Activated CD4-positive, CD25-positive, alpha-beta regulatory T cell treated with anti-CD3 and anti-CD28 coated beads, Interleukin-2, amount 50 U/mL, for 16 hours (primary cell): ENCODE measurements at places on chromosomes 5 and 9.

DNA sequence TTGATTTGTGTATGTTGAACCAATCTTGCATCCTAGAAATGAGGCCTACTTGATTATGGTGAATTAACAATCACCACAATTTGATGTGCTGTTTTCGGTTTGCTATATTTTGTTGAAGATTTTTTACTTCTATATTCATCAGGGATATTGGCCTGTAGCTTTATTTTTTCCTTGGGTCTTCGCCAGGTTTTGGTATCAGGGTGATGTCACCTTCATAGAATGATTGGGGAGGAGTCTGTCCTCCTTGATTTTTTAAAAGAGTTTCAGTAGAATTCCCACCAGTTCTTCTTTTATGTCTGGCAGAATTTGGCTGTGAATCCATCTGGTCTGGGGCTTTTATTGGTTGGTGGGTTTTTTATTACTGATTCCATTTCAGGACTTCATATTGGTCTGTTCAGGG is 115.2 kb downstream of the CPLANE1 start:
- DNase-seq: no peak

DNA sequence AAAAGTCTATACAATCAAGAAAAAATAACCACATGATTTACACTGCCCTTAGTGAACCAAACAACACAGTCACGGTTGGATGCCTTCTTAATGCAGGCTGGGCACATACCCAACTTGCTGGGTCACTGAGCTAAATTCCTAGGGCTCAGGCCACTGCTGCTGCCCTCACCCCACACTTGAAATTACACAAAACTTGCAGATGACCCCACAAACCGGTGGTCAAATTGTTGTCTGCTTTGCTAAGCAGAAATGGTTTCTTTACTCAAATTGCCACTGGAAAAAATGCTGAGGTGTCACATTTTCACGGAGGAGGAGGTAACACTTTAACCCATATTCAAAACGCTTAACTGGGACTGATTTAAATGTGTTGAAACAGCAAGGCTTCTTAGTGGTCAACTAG is 62.4 kb downstream of the HMHB1 start:
- no peak for DNase-seq

DNA sequence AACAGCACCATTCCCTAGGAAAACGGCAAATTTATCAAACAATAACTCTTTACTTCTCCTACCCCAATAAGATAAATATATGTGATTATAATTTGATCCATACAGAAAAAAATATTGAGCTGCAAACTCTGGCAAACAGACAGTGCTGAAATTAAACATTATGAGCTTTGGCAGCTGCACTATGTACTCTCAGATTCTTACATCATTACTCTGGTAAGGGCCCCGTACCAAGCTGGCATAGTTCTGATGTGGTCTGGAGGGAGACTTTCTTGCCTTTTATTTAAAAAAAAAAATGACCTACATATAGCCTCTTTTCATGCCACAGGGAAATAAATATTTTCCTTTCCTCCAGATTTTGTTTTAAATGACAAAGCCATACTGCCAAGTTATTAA is 95.0 kb downstream of the NR6A1 start:
- DNase-seq: no peak

DNA sequence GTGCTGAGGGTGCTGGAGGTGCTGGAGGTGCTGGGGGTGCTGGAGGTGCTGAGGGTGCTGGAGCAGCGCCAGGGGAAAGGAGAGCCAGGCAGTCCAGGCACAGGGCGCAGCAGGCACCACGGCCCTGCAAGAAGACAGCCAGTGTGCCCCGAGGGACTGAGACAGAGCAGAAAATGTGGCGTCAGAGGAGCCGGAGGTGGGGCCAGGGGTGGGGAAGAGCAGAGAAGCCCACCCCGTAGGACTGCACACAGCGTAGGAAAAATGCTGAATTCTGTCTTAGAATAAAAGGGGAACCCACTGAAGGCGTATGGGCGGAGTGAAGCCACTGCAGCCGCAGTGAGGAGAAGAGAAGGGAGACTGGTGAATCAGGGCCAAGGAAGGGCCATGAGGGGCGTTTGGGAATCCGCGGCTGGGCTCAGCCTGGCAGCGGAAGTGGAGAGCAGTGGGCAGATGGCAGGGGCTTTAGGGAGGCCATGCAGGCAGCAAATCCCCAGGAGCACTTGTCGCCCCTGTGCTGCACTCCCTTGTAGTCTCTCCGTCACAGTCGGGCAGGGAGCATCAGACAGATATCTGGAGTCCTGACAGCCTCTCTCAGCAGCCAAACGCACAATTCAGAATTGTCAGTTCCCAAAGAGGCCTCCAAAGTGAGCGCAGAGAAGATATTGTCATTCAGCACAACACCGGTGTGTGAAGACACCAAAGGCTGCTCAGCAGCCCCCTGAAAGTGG is 35.9 kb upstream of the LECT2 start:
- no peak for DNase-seq

GRCh38 chr9:126633881-126634558 is 20.3 kb downstream of the LMX1B start:
- no peak for DNase-seq

GRCh38 chr9:129382281-129383018 is 204.4 kb upstream of the IER5L start:
- DNase-seq: no peak

GRCh38 chr5:115184770-115185169 is 15.1 kb upstream of the TRIM36 start:
- DNase-seq: no peak

DNA sequence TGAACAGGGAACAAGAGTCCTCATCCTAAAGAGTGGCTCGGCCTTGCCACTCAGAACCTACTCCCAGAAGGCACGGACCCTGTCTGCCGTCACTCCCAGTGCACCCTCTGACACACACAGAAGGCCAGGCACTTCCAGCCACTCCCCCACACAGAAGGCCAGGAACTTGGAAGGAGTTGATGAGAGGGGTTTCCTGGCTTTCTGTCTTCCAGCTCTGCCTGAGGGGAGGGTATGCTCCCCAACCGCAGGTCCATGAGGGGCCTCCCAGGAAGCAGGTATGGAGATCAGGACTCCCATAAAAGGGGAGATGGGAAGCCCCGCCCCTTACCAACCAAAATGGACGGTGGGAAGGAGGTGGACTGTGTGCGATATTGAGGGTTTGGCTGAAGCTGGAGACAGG is 247.6 kb upstream of the IRX4 start:
- no peak for DNase-seq

DNA sequence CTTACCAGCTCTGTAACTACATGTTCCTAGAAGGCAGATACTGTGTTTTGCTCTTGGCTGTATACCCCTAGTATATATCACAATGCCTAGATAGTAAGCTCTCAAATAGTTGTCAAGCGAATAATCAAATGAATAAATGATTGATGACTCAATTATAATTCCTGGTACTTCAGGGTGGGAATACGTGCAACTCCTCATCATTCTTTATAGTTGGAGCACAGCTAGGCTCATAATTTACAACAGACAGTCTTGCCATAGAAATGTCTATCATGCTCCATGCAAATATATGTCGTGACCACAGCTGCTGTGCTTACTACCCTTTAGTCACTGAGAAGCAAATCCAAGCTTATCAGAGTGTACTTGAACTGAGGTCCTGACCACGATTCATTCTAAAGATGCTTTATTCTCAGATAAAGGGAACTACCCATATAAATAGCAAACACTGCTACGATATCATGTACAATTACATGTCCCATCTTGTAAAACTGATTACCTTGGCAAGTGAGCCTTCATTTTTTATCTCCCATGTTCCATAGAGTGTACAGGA is 52.1 kb downstream of the STRBP start:
- DNase-seq: no peak

GRCh38 chr9:33166231-33167083 is 679 bp downstream of the B4GALT1 start:
- no peak for DNase-seq

GRCh38 chr5:126965061-126965475 is 65.3 kb downstream of the MARCHF3 start:
- no peak for DNase-seq

DNA sequence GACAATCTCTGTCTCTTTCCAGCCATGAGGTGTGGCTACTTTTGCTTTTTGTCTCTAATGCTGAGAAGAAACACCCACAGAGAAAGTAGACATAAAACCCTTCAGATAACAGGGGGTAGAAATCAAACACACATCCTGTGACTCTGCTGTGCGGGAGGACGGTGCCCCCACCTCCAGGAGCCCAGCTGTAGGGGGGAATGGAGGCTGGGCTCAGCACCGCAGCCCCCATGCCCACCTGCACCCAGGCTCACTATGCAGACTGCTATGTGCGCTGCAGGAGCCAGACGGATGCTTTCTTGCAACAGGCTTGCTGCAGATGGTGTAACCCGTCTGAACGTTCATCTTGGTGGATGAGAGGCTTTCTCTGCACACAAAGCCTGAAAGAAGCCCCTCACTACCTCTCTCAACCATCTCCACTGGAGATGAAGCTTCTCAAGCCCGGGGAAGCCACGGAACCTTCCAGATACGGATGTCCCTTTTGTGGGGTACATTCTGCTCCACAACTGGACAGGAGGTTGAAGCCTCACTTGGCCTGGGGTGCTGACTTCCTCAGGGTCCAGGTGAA is 207.2 kb downstream of the GADD45G start:
- DNase-seq: no peak

DNA sequence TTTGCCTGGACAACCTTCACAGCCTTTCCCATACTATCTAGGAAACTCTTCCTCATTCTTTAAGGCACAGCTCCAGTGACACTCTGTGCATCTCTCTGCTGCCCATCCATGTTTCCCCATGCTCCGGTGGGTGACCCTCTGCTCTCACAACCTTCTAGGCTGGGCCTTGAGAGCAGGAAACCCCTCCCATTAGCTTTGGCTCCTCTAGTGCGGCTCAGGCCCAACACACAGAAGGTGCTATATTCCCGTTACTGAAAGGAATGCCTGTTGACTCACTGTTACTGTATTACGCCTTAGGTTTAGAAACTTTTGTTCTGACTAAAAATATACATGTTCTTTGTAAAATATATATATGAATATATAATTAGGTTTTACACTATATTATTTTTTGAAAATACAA is 8.1 kb upstream of the CCL28 start:
- DNase-seq: no peak
